ENCODE measurements at places on chromosomes 2 and 18. TPM values are rescaled to one million over a fixed set of nuclear protein-coding genes. Genes with fewer than 3 reads are reported as not detected.

DNA sequence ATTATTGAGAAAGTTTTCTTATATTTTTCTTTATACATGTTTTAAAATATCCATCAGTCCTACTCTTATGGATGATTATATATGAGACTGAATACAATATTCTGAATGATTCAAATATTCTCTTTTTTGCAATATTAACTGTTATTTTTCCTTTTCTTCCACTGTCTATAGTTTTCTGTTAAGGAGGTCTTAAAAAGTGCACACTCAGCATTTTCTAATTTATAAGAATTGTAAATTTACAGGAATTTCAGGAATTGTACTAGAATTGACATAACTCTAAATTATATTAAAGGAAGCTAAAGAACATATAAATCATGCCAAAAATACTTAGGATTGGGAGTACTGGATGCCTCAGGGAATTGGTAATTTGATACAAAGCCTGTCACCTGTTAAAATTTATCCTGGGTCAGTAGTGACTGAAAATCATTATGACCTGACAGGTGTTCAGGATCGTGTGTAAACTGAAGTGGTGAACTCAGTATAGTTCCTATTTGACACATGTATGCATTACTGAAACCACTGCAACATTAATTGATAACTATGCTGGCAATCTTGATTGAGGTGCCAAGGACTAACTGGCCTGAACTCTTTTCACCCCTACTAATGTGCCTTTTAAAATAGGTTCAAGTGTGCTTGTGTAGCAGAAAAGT, 30.4 kb downstream of the MSTN start:
- DNase-seq = no peak

DNA sequence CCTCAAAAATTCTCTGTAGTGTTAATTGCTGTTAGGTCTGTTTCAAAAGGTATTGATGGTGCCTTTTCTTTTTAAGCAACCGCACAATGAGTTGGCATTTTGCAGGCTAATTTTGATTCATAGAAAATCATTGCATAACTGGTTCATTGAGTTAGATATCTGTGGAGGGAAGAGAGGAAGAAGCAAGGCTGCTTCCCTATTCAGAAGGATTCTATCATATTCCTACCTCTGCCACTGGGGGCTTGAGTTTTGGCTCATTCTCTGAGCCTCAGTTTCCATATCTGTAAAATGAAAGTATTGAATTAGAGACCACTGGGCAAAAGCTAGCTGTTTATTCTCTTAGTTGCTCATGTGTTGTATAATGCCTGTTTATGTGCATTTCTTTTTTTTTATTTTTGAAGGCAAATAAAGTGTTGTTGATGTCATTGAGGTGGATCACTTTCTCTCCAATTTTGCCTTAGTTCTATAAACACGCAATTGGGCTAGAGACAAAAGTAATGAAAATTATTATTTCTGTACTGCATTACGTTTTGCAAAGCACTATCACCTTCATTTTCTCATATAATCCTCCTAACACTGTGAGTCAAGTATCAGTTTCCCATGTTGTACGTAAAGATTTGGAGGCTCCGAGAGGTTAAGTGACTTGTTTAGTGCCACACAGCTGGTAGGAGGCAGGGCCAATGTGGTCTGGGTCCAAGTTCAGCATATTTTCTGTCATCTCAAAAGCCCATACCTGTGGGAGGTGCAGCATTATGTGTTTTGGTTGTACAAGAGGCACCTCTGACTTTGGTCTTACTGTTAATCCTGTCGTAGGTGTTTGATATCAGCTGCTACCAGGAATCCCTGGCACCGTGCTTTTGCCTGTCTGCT, 5.9 kb downstream of the TRIB2 start:
- DNase-seq = no peak

GRCh38 chr18:57432751-57433400, 2.3 kb upstream of the ONECUT2 start:
- DNase-seq = no peak

- no peak for DNase-seq
These were observed 112.4 kb downstream of the CYRIA start for GRCh38 chr2:16553226-16553625.

DNA sequence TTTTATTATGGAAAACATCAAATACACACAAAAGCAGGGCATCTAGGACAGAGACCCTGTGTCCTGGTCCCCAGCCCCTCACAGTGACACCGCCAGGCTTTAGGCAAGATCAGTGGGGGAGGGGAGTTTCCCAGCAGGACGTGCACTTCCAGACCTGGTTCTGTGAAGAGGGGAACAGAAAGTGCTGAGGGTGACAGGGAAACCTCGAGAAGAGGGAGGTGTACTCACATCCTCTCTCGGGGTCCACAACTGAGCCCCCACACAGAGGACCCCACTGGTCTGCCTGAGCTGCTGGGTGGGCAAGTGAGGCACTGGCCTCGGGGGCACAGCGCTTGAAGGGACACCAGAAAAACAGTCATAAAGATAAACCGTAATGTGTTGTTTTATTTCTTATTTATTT, 4.4 kb upstream of the GPR35 start:
- no peak for DNase-seq

DNA sequence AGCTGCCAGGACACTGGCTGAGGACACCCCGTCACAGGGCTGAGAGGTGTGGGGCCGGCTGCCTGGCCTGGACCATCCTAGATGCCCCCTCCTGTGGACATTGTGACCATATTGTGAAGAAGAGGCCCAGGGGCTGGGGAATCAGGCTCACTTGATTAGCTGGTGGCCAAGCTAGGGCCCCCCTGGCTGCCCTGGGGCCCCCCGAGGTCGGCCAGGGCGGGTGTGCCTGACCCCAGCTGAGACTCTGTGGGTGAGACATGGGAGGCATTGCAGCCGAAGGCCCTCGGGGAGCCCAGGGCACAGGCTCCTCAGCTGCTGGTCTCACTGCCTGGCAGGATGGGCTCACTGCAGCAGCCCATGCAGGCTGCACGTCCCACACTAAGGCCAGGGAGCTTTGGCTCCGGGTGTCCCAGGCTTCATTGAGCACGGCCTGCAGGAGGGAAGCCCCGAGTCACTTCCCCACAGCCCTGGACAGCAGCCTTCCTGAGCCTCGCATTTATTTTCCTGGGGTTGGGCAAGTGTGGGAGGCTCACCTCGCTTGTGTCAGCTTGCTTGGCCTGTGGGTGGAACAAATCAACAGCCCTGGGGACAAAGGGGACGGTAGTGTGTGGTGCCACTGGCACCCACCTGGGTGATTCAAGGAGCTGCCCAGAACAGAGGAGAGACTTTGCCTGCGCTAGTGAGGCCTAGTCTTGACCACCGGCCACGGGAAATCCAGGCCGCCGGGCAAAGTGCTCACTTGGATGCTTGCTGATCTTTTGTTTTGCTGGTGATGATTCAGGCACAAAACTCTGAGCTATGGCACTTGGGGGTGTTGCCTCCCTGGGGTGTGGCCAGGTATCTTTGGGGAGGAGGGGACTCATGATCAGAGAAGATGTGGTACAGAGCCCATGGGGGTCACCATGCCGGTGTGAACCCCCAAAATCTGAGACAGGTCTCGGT, 1.3 kb downstream of the GAL3ST2 start:
- no peak for DNase-seq

CRYGB gene
- polyA plus RNA-seq = not detected

LYG2 gene
- polyA plus RNA-seq = 0.71 TPM

- no peak for DNase-seq
These were observed 34.1 kb upstream of the METAP1D start for GRCh38 chr2:171965661-171966060.

SAG gene
- 0.10 TPM for polyA plus RNA-seq

DNA sequence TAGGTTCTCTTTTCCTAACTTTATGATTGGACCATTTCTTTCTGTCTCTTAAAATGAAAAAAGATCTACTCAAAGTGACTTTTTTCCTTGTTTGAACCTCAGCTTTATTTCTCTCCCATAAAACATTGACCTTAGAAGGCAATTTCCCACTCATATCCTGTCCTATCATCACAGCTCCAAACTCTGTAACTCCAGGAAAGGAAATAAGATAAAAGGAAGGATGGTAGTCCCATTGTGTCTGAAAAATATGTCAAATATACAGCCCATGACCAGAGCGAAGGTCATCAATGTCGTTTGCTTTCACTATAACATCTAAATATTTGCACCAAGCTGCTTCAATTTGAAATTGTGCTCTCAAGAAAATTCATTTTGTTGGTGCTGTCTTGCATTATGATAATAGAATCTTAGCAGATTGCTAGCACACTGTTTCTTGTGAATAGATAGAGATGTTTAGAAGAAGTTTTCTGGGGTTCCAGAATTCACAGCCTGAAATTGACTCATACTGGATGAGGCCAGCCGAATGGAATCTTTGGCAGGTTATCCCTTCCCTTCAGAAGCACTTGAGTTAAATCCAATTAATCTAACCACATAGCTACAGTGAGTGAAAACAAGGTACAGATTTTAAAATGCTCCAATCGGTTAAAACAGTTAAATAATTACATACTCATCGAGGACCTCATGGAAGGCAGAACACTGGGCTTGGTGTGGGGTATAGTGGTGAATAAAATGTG, 95.1 kb downstream of the CRIM1 start:
- no peak for DNase-seq

GRCh38 chr2:13056259-13056843, 339.6 kb downstream of the TRIB2 start:
- no peak for DNase-seq

DNA sequence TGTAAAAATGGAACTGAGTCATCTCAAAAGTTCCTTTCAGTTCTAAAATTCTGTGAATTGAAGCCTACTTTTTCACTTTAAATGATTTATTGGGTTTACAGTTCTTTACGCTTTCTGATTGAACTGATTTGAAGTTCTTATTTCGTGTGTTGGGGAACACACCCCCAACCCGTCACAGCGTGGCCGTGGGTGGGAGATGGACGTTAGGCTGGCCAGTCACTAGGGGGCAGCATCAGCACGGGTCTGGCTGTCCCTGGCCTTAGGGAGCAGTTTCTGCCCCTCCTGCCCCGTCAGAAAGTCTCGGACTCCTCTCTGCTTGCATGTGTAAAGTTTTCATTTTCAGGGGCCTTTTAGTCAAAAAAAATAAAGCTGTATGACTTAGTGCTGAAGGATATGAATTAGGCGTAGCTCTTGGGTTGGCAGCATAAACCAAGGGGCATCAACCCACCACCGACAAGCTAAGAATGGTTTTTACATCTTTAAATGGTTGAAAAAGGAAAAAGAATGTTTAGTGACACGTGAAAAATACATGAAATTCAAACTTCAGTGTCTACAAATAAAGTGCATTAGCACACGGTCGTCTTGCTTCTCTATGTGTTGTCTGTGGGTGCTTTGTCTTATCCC, 63.4 kb downstream of the ZCCHC2 start:
- no peak for DNase-seq

DNA sequence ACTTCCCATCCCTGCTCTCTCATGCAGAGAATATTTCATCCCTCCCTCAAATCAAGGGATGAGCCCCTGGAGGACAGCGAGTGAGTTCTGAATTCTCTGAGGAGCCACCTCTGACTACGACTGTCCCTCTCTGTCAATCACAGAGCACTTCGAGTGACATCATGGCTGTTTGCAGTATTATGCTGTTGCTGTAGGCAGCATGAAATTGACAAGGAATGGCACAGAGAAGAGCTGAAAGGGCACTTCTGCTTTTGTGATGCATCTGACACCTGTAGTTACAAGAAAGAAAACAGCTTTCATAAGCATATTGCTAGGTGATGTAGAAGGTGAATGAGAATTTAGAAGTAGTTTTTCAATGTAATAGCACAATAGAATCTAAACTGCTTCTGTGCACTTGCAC, 166.9 kb downstream of the ARHGAP15 start:
- no peak for DNase-seq

GTF3C2 gene
- 65.4 TPM for polyA plus RNA-seq

CYP27A1 gene
- 48.0 TPM for polyA plus RNA-seq

DNA sequence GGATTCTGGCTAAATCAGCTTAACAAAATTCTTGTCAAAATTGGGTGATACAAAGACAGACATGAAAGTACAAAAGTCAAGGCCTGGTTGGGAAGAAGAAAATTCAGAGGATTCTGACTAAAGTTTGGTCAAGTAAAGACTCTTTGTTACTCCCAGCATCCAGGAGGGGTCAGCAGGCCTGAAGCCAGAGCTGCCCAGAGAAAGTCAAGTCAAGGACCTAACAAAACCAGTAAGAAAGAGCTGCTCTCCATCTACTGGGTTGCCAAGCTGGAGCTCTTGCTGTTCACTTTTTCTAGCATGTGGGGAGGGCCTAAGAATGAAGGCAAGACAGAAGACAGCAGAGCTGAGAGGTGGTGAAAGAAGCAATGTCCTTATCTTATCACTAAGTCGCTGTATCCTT, 143.3 kb downstream of the C1D start:
- DNase-seq = no peak

GRCh38 chr2:43427032-43427424, 168.8 kb downstream of the THADA start:
- DNase-seq = no peak

DNA sequence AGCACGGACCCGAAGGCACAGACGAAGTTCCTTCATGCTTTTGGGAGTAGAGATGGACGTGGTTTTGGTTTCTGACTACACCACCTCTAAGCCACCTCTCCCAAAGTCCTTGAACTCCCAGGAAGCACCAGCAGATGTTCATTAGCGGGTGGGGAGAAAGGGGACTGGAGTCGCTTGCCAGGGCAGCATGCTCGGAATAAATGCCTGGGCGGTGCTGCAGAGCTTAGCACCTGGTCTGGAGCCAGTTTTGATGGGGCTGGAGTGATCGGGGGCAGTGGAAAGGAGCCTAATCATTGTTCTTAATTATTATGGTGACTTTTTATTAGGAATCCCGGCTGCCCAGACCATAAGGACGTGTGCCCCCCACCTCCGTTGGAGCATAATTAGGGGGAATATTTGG, 220.8 kb downstream of the TFCP2L1 start:
- DNase-seq = no peak

DNA sequence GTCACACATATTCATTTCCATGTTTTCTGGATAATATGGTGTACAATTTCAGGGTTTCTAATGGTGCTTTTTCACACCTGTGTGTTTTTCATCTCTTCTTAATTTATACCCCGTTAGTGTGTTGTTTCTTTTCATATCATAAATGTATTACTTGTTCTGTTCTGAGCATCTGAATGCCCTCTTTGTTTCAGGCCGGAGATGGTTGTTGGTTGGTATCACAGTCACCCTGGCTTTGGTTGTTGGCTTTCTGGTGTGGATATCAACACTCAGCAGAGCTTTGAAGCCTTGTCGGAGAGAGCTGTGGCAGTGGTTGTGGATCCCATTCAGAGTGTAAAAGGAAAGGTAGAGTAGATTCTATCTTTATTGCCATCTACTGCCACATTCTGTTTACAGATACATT, 45.1 kb upstream of the TBR1 start:
- DNase-seq = no peak

Measured in left renal cortex interstitium (tissue), 4 donors.